ENCODE measurements at places on chromosomes 5 and 9. TPM values are rescaled to one million over a fixed set of nuclear protein-coding genes. Genes with fewer than 3 reads are reported as not detected.

GRCh38 chr9:135617538-135617900 is 21.8 kb downstream of the GLT6D1 start:
- DNase-seq, result no peak

GRCh38 chr9:82570226-82570625 is 492.7 kb downstream of the RASEF start:
- DNase-seq, result no peak

DNA sequence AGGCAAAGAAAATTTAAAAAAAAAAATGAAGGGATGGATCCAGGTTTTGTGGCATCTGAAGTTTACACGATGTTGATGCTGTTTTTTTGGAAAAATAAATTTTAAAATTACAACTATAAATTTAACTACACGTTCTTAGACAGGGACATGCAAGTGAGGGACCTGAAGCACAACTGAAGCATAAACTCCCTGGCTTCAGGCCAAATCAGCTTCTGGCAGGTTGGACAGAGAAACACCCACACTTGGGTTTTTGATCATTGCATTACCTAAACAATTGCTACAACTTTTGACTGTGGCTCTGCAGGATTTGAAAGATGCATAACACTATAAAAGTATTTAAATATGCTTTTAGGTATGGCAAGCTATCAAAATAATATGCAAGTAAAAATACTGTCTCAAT is 1318.3 kb upstream of the DMAC1 start:
- no peak for DNase-seq

- no peak for DNase-seq
Measured at GRCh38 chr9:122133263-122133983, 26.2 kb downstream of the NDUFA8 start.

DNA sequence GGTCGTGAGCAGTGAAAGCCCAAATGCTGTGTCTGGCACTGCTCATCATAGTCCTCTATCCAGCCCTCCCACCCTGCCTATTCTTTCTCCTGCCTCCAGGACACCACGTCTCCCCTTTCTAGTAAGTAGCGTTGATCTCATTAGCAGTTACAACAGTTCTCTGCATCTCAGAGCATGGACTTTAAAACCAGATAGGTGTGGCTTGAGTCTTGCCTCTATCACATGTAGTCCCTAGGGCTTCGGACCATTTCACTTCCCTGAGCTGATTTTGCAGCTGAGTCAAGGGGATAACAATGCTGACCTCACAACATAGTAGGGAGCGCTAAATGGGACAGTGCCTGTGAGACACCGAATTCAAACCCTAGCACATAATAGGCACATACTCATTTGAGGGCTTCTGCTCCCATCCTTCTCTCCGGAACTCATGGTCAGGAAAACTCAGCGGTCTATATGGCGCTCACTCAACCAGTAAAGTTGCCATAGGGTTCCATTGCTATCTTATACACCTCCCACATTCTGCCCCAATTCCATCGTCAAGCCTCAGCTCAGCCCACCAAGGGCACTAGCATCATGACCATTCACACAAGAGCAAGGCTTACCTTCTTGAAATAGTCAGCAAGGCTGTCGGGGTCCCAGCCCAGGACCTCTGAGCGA is 515 bp downstream of the LCP2 start:
- DNase-seq, result no peak

- DNase-seq, result no peak
Measured at GRCh38 chr9:14585730-14586473, 107.3 kb downstream of the ZDHHC21 start.

DNA sequence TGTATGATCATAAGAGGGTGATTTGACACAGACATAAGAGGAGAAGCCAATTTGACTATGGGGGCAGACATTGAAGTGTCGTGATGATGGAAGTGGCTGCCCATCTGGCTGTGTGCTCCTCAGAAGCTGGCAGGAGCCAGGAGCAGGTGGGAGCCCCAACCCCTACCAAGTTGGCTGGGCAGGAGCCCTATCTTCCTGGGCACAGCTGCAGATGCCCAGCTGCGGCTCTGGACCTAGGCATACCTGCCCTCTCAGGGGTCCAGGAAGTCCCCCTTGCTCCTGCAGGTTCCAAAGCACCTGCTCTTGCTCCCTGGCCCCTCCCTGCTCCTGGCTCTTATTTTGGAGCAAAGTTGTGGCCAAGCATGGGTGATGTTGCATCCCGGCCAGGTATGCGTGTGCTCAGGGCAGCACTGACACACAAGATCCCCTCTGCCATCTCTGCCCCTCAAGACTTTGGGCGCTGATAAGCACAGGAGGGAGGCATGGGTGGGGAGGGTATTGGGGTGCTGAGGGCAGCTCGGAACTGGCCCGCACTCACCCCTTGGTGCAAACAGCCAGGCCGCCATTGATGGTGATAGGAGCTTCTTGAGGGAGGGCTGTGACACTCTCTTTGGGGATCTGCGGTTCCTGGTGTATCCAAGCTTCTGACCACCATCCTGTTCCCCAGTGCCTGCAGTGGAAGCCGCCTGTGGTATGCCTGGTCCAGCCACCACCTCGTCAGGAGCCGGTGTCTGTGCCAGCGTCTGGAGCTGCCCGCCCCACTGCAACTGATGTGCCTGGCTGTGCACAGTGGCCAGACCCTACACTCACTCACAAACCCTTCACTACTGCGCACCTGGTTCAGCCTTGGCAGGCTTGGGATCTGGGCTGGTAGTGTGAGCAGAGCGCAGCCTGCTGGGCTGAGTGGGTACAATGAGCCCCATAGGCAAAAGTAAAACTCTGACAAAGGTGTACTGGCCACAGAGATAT is 230.9 kb downstream of the CDH9 start:
- peak; percentile 24 for DNase-seq

GRCh38 chr9:91775011-91775707 is 174.9 kb downstream of the ROR2 start:
- peak; percentile 84 for DNase-seq

DNA sequence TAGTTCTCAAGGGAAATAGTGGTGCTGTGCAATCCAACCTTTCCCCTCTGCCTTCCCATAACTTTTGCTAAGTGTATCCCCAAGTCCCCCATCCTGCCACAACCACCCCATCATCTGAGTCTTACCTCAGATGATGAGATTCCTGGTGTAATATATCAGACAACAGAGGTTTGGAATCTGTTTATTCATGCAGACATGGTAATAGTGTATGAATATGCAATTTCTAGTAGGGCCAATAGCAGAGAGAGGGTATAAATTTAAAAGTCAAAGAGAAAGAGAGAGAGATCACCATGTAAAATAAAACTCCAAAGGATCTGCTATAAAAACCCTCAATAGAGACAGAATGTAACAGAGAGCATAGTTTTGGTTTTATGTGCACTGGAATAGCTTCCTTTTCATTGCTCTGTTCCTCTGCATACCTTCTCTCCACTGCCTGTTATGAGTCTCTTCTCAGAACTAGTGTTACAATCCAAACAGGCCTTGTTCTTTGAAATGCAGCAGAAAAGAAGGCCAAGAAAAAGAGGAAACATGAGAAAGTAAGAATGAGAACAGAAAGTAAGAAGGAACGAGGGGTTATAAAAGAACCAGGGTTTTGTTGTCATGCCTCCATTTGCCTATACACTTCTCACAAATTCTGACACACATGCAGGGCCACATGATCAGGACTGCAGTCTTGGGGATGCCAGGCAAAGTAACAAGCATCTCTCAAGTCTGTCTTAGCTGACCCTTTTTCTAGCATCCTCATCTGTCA is 278.0 kb downstream of the CETN3 start:
- DNase-seq, result no peak

DNA sequence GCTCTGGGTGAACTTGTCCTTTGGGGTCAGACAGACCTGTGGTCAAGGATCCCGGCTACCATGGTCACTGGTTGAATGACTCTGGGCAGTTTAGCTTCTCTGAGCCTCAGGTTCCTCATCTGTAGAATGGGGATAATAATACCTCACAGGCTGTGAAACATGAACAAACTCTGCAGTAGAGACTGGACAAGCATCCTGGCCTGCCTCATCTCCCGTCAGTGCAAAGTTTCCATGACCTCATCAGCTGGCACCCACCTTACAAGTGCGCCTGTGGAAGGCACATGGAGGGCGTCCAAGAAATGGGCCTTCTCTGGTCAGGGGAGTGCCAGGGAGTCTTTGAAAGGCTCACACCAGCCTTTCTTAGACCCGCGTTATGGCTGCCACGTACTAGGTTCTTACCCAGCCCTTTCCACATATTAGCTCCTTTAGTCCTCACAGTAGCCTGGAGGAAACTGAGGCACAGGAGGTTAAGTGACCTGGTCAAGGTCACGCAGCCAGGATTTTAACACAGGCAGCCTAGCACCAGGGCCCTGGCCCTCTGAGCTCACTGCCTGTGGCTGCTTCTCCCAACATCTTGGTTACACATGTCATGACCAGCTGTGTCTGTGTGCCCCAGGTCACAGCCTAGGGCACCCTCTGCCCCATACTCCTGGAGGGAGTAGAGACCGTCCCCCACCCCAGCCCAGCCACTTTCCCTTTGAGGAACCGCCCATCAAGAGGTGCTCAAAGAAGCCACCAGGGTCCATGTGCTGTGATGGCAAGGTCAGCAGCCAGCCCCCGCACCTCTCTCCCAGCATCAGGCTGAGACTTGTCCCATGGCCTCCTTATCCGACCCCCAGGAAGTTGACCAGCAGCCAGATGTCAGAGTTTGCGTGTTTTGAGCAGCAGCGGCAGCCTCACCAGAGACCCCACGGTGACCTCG is 39.4 kb upstream of the RPL26L1 start:
- no peak for DNase-seq

TCOF1 gene
- 130 TPM for total RNA-seq

GPRIN1 gene
- total RNA-seq, result 5.8 TPM

CARD9 gene
- 0.96 TPM for total RNA-seq

TMC1 gene
- 0.31 TPM for total RNA-seq

PCDHA1 gene
- 2.7 TPM for total RNA-seq

IL13 gene
- not detected for total RNA-seq

DMRT3 gene
- total RNA-seq, result not detected

CA9 gene
- total RNA-seq, result 2.1 TPM

LCN1 gene
- not detected for total RNA-seq

DMGDH gene
- 0.35 TPM for total RNA-seq

Measured in WTC11 (cell line).